Keratinocyte (primary cell): ENCODE measurements at places on chromosomes 2 and 18. TPM values are rescaled to one million over a fixed set of nuclear protein-coding genes. Genes with fewer than 3 reads are reported as not detected.

Gene AKAIN1
- not detected in 3 replicates for polyA plus RNA-seq

Gene UGT1A4
- 0.77 to 2.4 TPM (median 2.0 TPM) in 3 replicates for polyA plus RNA-seq

Gene TUBB8B
- 0.25 to 0.49 TPM (median 0.30 TPM) in 3 replicates for polyA plus RNA-seq

DNA sequence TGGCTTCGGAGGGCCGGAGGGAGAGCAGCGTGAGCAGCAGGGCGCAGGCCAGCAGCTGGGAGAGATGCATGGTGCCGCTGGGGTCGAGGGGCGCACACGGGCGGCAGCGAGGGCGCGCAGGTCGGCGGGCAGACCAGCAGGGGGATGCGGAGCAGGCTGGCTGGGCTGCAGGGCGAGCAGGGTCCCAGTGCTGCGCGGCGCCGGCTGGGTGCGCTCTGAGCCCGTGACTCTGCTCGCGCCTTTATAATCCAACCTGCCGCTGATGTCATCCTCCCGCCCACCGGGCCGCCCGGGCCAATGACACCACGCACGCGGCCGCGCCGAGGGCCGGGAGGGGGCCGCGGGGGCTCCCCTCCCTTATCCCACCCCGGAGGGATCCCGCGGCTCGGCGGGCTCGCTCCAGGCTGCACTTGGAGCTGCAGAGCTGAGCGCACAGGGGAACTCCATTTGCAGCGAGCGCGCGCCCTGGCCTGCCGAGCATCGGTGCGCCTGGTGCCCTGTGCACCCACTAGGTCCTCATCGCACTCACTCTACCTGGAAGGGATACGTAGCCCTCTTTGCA is at the start of gene NPPC:
NPPC (minus strand) TSS at position 217 of the 562 bp plus-strand sequence; CDS start at position 70, 147 bp downstream.
- DNase-seq, result no peak
- no peaks in the 10 kb centered on the region for H3K36me3 ChIP-seq
- no peak within 1 kb of the TSS for H3K27ac ChIP-seq
- H3K4me3 ChIP-seq, result peak within 1 kb of the TSS; percentile 58

- peak overlapping the region; percentile 22 for H3K4me3 ChIP-seq
- peaks cover 7% of the 10 kb centered on the region for H3K27me3 ChIP-seq
- H3K36me3 ChIP-seq, result no peaks in the 10 kb centered on the region
- no peak for DNase-seq
- H3K4me1 ChIP-seq, result peaks cover 11% of the 10 kb centered on the region
- no peak overlapping the region for H3K27ac ChIP-seq
Observed at GRCh38 chr18:50819027-50819727, 639 bp downstream of the MRO start.

DNA sequence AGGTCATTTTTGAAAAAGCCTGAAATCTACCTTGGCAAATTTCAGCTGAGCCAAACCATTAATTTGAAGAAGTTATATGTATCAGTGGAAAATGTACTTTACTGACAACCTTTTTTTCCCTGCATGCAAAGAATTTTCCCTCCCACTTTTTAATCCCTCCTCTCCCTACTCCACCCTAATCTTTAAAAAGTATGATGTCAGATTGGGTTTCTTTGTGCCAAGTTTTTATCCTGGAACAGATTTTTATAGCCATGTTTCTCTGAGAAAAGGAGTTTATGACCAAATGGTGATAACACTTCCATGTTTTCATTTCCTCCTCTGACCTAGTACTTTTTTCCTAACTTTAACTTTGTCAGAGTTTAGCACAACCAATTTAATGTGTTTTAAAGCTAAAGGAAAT is 250.3 kb upstream of the FOSL2 start:
- no peaks in the 10 kb centered on the region for H3K36me3 ChIP-seq
- H3K4me3 ChIP-seq, result no peak overlapping the region
- no peak for DNase-seq

GRCh38 chr2:43882312-43882711 is 43.5 kb downstream of the ABCG8 start:
- peaks cover 5% of the 10 kb centered on the region for H3K36me3 ChIP-seq
- no peak for DNase-seq

DNA sequence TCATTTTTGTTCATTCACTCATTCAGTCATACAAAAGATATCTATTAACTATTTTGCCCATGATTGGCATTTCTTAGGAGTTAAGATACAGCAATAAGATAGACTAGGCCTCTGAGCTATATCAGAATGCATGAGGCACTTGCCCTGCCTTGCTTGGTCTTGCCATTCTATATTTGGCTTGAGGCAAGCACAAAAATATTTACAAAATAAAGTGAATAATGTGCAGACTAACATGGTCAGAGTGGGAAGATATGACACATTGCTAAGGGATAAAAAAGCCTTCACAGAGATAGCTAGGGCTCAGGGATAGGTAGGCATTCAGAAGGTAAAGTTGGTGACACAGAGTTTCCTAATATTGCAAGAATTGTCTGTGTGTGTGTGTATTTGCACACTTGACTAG is 75.0 kb upstream of the MMADHC start:
- DNase-seq, result no peak
- H3K27me3 ChIP-seq, result no peaks in the 10 kb centered on the region
- no peak overlapping the region for H3K27ac ChIP-seq
- no peak overlapping the region for H3K4me3 ChIP-seq
- H3K36me3 ChIP-seq, result no peaks in the 10 kb centered on the region

- no peaks in the 10 kb centered on the region for H3K4me1 ChIP-seq
- no peaks in the 10 kb centered on the region for H3K27me3 ChIP-seq
- H3K36me3 ChIP-seq, result no peaks in the 10 kb centered on the region
- DNase-seq, result no peak
Observed at GRCh38 chr2:56318147-56318546, 134.4 kb downstream of the CCDC85A start.

- no peak for DNase-seq
- no peaks in the 10 kb centered on the region for H3K36me3 ChIP-seq
- H3K4me3 ChIP-seq, result no peak overlapping the region
Observed at GRCh38 chr2:188678882-188679281, 295.3 kb upstream of the COL3A1 start.

DNA sequence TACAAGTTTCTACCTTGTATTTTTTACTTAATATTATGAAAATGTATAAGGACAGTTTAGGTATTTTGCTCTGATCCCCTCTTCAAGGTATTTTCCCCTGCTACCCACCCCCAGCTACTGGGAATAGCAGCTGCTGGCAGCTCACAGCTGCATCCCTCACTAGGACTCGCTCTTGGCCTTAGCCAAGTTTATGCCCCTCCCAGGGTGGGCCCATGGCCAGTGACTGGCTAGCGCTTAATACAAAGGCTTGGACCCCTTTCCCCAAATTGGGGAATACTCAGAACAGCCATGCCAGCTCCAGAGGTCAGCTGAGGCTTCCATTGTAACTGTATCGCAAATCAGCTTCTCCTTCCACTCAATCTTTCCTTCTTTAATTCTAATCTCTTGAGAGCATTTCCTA is 131.3 kb downstream of the GFPT1 start:
- no peak for DNase-seq
- peaks cover 12% of the 10 kb centered on the region for H3K4me1 ChIP-seq
- no peaks in the 10 kb centered on the region for H3K27me3 ChIP-seq

DNA sequence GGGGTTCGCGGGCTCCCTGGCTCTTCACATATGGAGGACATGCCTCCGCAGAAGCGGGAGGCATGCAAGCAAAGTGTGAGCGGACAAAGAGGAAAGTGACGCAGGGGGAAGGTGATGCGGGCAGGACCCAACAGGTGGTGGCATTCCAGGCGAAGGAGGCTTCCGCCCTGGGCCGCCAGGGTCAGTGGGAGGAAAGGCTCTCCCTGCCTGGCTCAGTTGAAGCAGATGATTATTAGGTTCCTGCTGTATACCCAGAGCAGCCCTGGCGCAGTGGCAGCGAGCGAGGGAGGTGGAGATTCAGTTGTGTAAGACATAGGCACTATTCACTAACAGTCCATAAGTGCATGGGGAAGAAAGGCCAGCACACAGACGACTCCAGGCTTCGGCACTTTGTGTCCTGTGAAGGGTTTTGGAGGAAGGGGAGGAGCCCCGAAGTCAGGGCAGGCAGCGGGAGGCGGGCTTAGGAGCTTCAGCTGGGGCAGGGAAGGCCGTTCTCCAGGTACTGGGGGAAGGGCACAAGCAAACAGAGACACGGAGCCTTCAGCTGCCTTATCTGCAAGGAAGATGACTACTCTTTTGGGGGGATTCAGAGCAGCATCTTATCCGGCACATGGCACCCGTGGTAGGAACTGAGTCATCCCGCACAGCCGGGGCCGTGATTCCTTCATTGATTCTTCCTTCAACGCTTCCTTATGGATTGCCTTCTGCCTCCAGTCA is 89.8 kb downstream of the TGOLN2 start:
- DNase-seq, result peak; percentile 30
- peak overlapping the region; percentile 35 for H3K4me3 ChIP-seq
- H3K4me1 ChIP-seq, result peaks cover 3% of the 10 kb centered on the region
- H3K27me3 ChIP-seq, result no peaks in the 10 kb centered on the region
- H3K27ac ChIP-seq, result peak overlapping the region; percentile 38

- H3K4me1 ChIP-seq, result peaks cover 5% of the 10 kb centered on the region
- DNase-seq, result no peak
- H3K36me3 ChIP-seq, result peaks cover 7% of the 10 kb centered on the region
- H3K27ac ChIP-seq, result no peak overlapping the region
- H3K4me3 ChIP-seq, result no peak overlapping the region
Observed at GRCh38 chr18:80119111-80119510, 10.0 kb downstream of the ADNP2 start.

GRCh38 chr2:88860421-88861075 is 169.1 kb downstream of the RPIA start:
- no peaks in the 10 kb centered on the region for H3K4me1 ChIP-seq
- no peak overlapping the region for H3K4me3 ChIP-seq
- no peaks in the 10 kb centered on the region for H3K36me3 ChIP-seq
- DNase-seq, result no peak
- no peak overlapping the region for H3K27ac ChIP-seq

DNA sequence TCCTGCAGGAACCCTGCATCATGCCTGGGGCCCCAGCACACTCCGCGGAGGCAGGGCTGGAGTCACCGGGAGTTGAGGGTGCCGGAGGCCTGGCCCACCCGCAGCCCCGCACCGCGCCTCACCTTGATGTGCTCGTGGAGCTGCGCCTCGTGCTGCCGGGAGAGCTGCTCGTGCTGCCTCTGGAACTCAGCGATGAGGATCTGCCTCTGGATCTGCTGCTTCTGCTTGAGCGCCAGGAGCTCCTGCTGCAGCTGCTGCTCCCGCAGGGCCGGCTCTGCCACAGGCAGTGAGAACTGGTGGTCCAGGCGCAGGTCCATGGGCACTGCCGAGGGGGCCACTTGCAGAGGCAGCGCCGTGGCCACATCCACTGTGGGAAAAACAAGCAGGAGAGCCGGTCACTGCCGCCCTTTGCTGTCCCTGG is 211.1 kb downstream of the HDAC4 start:
- no peaks in the 10 kb centered on the region for H3K27me3 ChIP-seq
- no peak overlapping the region for H3K27ac ChIP-seq
- DNase-seq, result no peak

Gene CYTIP
- polyA plus RNA-seq, result 0.06 to 0.21 TPM in 2 of 3 replicates, not detected in the other

DNA sequence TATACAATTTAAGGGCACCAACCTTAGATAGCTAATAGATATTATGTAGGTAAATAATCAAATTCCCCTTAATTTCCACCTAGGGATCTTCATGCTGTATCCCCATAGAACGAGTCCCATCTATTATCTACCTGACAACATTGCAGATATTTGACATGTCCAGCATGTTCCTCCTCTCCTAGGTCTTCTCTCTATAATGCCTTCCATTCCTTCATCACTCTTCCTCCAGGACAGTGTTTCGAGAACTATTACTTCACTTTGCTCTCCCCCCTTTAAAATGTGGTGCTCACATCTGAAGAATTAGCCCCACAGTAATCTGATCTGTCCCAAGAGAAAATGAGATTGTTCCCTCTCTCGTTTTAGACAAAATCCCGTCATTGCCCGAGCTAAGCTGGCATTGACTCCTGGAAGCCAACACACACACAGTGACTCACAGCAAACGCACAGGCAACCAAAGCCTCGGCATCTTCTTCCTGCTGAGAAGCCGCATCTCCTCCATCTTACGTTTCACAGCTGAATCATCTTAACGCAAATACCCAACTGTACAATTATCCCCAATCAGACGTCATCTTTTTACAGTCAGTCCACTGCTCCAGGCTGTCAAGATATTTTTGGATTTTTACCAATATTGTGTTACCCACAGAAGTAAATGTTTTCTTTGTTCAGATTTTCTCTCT is 162.9 kb upstream of the AGAP1 start:
- no peaks in the 10 kb centered on the region for H3K36me3 ChIP-seq
- H3K4me3 ChIP-seq, result no peak overlapping the region
- peaks cover 7% of the 10 kb centered on the region for H3K4me1 ChIP-seq
- H3K27ac ChIP-seq, result no peak overlapping the region

Gene COX7A2L
- polyA plus RNA-seq, result 126 to 172 TPM (median 144 TPM) in 3 replicates

DNA sequence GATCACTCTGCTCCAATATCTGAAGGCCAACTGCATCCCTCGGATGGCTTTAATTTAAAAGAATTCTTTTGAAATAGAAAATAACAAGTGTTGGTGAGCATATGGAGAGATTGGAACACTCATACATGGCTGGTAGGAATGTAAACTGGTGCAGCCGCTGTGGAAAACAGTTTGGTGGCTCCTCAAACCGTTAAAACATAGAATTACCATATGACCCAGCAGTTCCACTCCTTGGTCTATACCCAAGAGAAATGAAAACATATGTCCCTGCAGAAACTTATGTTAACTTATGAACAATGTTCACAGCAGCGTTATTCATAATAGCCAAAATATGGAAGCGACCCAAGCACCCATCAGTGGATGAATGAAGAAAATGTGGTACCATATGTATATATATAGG is 60.1 kb downstream of the NPAS2 start:
- peaks cover 15% of the 10 kb centered on the region for H3K4me1 ChIP-seq
- no peak overlapping the region for H3K27ac ChIP-seq
- H3K36me3 ChIP-seq, result no peaks in the 10 kb centered on the region
- no peaks in the 10 kb centered on the region for H3K27me3 ChIP-seq

- H3K4me3 ChIP-seq, result no peak overlapping the region
- H3K36me3 ChIP-seq, result no peaks in the 10 kb centered on the region
- H3K4me1 ChIP-seq, result no peaks in the 10 kb centered on the region
- H3K27me3 ChIP-seq, result no peaks in the 10 kb centered on the region
- DNase-seq, result no peak
Observed at GRCh38 chr2:99957332-99958133, 184.9 kb downstream of the AFF3 start.

- H3K4me1 ChIP-seq, result no peaks in the 10 kb centered on the region
- H3K27me3 ChIP-seq, result peaks cover 11% of the 10 kb centered on the region
- no peak overlapping the region for H3K27ac ChIP-seq
- H3K36me3 ChIP-seq, result no peaks in the 10 kb centered on the region
- no peak for DNase-seq
- no peak overlapping the region for H3K4me3 ChIP-seq
Observed at GRCh38 chr2:99576775-99577174, 87.0 kb upstream of the REV1 start.

DNA sequence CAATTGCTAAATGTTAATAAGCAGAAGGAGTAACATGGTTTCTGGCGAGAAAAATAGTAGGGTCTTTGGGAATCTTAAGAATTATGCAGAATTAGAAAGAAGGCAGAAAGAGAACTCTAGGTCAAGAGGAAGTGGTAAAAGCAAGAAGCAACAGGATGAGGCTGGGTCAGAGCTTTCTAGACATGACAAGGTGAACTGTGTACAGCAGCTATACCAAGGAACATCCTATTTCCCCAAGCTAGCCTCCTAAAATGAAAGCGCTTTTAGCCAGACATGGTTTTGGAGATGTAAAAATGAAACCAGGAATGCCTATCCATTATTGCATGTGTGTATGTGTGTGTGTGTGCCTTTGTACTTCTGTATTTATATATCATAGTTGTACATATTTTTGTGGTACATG is 42.3 kb upstream of the STAT1 start:
- no peak overlapping the region for H3K4me3 ChIP-seq
- H3K4me1 ChIP-seq, result no peaks in the 10 kb centered on the region
- no peak for DNase-seq
- no peaks in the 10 kb centered on the region for H3K36me3 ChIP-seq
- no peak overlapping the region for H3K27ac ChIP-seq

Gene NT5DC4
- 0.03 to 1.00 TPM (median 0.07 TPM) in 3 replicates for polyA plus RNA-seq

GRCh38 chr2:15170070-15170775 is 390.9 kb downstream of the NBAS start:
- H3K27me3 ChIP-seq, result no peaks in the 10 kb centered on the region
- H3K36me3 ChIP-seq, result peaks cover 2% of the 10 kb centered on the region
- peak overlapping the region; percentile 89 for H3K27ac ChIP-seq
- H3K4me1 ChIP-seq, result peaks cover 20% of the 10 kb centered on the region

Gene CXCR1
- 12.7 to 23.5 TPM (median 14.5 TPM) in 3 replicates for polyA plus RNA-seq
